ENCODE measurements at places on chromosomes 7 and 10.

DNA sequence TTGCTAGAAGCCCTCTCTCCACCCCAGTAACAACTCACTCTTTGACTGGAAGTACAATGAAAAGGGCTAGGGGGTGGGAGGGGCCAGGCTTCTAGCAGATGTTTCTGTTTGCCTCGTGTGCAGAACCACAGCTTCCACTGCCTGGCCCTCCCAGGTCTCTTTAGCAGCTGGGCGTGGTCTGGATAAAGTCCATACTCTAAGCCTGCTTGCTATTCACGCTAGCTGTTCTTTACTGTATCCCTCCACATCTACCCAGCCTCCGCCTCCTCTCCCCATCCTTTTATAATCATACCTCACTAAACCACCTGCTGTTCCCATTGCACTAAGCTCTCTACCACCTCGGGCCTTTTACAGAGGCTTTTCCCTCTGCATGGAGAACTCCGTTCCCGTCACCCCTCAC lies 288.8 kb downstream of the CAMK1D start:
- no peak for DNase-seq

- DNase-seq = peak; percentile 52
These were observed 14.2 kb upstream of the PDCD4 start for GRCh38 chr10:110857265-110858171.

DNA sequence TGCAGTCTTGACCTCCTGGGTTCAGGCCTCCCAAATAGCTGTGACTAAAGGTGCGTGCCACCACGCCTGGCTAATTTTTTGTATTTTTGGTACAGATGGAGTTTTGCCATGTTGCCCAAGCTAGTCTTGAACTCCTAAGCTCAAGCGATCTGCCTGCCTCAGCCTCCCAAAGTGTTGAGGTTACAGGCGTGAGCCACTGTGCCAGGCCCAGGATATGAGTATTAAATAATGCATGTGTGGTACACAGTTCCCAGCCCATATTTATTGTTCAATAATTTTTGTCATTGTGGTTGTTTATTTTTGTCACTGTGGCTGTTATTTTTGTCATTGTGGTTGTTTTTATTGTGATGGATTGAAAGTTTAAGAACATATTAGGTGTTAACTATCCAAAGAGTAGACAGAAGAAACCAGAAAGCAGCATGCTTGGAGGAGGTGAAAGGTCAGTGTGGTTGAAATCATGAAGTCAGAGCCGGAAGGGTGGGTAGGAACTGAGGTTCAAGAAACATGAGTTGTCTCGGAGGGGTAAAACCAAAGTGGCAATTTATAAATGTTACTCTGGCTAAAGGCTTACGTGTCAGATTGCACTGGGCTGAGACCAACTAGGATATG lies 45.0 kb downstream of the MRC1 start:
- no peak for DNase-seq

GRCh38 chr10:98463976-98464754 lies 17.4 kb upstream of the HPS1 start:
- DNase-seq = no peak
